ENCODE measurements at places on chromosomes 12 and 14.

DNA sequence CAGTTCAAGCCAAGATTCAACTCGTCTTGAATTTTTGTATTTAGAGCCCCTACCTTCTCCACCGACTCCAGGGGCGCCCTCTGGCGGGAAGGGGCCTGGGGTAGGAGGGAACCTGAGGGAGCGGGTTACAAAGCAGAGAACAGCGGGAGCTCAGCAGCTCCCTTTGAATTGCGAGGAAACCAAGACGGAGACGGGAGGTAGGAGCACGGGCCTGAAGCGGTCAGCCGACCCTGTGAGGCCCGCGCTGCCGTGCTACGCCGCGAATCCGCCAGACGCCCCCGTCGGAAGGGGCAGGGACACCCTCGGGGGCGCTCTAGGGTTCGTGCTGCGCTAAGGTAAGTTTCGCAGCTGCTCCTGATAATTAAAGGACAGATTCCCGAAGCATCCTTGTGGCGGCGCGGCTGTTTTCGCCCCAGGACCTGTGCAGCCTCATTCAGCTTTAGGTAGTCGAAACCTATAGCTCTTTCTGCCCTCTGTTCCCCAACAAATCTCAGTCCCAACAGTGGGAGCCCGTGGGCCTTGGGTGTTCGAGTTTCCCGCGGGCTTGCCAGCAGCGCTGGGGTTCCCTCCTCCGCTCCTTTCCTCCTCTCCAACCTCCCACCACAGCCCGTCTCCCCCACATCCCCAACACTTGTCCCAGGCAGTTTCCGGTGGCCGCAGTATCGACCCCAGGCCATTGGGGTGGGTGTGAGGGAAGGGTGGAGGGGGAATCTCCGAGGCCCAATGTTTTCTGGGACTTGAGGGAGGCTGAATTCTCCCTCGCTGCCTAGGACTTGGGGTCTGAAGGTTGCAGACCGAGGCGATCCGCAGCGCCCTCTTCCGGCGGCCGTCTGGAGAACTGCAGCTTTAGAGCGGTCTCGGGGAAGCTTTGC lies 5.1 kb upstream of the NKX2-1 start:
- DNase-seq: no peak

- no peak for DNase-seq
Measured at GRCh38 chr12:52166672-52167071, 25.1 kb downstream of the KRT80 start.

DNA sequence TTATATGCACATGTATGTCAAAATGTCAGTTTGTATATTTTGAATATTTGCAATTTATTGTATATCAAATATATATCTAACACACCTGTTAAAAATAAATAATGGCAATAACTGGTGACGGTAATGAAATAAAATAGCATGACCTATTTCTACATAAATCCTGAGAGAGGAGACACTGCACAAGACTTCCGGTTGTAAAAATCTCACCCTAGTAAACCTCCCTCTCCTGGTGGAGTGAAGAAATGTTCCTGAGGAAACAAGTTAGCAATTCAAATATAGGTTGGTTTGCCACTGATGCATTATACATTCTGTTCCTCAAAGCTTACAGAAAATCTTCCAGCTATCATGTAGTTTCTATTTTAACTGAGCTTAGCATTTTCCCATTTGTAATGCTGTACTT lies 166.1 kb upstream of the SYT10 start:
- DNase-seq: no peak

GRCh38 chr14:99531251-99532096 lies 50.3 kb downstream of the CCNK start:
- DNase-seq: no peak

DNA sequence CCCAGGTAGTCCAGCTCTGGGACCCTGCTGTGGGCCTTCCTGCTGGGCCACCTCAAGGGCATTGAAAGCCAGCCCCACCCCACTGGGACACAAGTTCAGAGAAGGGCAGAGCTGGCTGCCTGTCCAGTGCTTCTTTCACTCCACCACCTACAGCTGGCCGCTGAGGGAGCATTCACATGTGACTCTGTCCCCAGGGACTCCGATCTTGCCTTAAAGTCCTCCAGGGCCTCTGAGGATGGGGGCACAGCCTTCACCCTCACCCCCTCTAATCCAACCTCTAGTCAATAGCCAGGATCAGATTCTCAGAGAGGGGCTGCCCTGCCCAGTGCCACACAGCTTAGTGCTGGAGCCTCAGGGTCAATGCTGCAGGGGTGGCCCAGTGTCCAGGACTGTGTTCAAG lies 5.0 kb upstream of the CYP46A1 start:
- DNase-seq: no peak

GRCh38 chr12:78871566-78871965 lies 7.0 kb downstream of the SYT1 start:
- DNase-seq: no peak

GRCh38 chr12:3743803-3744202 lies 9.1 kb downstream of the CRACR2A start:
- DNase-seq: no peak

GRCh38 chr12:6266541-6266966 lies 43.9 kb upstream of the PLEKHG6 start:
- no peak for DNase-seq

GRCh38 chr14:61183196-61183885 lies 97.8 kb downstream of the TMEM30B start:
- no peak for DNase-seq

DNA sequence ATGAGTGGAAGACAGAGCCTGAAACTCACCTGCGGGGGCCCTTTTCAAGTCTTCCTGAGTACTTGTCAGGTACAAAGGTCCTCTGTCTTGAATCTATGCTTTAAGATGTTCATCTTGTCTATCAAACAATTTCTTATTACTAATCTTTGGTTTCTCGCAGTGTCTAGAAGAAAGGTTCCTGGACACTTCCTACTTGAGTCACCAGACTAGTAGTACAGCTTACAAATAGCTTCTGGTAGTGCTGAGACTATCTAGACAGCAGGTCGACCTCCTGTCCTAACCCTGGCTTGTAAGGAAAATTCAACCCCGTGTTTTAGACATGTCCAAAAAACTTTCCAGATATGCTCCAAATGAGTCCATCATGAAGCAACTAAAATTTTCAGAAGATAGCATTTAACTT lies 11.2 kb upstream of the ARID2 start:
- no peak for DNase-seq
